ENCODE measurements at places on chromosomes 5 and 9.

- no peak for ATAC-seq
Observed at GRCh38 chr9:37474438-37474837, 9.2 kb upstream of the ZBTB5 start.

DNA sequence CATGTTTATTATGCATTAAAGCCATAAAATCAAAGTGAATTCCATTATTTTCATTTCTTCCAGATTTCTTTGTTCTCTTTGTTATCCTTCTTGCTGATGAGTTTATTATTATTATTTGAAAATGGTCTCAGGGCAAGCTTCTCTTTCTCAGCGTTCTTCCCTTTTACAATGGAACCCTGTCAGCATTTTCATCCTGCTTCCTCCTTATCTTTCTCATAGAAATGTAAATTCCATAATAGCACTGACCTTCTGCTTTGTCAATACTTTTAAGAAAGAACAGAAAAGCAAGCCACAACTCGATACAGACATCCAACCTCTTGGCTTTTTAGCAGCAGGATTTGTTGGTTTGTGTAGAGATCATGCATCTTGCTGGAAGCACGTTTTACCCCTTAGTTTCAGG, 114.0 kb upstream of the BASP1 start:
- ATAC-seq: no peak

DNA sequence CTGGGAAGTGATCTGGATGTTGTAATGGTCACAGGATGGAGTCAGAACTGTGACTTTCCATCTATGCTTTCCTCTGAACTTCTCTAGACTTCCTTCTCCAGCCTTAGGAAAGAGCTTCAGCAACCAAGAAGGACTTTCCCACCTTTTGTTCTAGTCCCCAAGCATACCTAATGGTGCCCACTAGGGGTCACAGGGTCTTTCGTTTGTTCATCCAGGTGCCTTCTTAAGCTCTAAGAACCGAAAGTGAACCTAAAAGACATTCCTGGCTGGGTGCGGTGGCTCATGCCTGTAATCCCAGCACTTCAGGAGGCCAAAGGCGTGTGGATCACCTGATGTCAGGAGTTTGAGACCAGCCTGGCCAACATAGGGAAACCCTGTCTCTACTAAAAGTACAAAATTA, 1.8 kb upstream of the WNT8A start:
- no peak for ATAC-seq

- ATAC-seq: no peak
Observed at GRCh38 chr9:91138760-91139159, 223.0 kb downstream of the AUH start.

DNA sequence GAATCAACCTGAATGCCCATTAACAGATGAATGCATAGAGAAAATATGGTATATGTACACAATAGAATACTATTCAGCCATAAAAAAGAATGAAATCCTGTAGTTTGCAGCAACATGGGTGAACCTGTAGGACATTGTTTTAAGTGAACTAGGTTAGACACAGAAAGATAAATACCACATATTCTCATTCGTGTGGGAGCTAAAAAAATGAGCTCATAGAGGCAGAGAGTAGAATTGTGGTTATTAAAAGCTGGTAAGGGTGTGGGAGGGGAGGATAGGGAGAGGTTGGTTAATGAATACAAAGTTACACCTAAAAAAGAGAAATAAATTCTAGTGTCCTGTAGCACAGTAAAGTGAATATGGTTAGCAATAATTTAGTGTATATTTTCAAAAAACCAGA, 23.5 kb downstream of the PTTG1 start:
- no peak for ATAC-seq

DNA sequence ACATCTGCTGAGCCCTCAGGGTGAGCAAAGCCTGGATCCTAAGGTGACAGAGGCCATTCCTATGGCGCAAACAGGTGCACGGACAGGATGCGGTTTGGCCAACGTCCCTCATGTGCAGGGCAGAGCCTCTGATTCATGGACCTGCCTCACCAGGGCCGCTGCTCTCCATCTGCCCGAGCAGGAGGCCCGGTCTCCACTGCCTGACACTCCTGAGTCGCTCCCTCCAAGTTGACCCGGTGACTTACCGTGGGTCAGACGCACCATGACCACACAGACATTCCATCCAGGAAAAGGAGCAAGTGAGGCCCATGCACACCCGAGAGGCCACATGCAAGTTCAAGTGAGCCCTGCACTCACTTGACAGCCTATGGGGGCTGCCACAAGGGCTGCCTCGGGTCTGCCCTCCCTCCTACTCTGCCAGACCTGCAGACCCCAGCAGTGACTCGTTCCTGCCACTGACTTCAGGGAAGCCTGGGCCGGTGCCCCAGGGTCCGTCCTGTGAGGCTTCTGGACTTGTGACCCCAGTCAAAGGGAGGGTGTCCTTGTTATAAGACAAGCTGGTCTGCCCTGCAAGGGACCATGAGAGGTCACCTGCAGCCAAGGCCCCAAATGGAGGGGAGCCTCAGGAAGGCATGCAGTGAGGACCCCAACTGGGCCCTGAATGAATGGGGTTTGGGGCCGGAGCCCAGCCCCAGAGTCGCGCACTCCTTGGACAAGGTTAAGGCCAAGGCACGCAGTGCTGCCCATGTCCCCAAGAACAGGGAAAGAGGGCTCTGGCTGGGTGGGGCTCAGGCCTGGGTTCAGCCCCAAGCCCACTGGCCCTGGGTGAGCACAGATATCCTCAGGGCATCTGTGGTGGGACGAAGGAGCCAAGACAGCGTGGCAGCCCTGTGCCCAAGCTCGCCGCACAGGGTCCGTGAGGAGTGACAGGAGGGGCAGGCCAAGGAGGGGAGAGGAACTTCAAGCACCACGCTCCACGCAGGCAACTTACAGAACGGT, 10.1 kb downstream of the BRD3OS start:
- ATAC-seq: no peak

DNA sequence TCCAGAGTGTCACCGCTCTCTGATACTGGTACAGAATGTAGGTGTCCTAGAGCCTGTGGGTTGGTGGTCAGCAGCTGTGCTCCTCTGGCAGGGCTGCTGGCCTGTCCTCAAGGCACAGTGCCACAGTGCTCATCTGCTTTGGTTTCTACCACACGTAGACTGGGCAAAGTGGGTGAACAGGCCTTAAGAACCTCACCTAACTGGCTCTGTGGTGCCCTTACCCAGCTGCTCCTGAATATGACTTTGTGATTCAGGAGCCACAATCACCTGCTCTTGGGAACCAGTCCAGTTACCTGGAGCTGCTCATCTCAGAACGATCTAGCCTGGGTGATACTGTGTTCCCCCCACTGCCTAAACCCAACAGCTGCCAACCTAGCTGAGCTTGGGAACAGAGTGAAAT, 6.4 kb downstream of the NOP16 start:
- no peak for ATAC-seq

DNA sequence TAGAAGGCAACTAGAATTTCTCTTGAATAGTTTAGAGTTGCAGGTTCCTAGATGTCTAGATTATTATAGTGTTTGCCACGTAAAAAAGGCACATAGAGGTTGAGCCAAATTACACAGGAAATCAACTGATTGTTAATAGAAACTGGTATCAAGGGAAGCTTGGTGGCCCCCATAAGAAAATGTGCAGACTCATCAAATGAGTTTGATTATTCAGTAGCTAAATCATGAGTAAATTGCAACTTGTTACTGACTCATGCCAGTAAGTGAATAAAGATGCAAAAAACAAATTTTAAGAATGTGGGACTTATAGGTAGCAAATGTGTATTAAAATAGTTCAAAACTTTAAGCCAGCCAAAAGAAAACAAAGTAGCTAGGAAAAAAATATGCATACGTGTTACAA, 1078.9 kb upstream of the CDH9 start:
- no peak for ATAC-seq

GRCh38 chr9:36924071-36924470, 110.0 kb downstream of the PAX5 start:
- peak; percentile 58 for ATAC-seq

DNA sequence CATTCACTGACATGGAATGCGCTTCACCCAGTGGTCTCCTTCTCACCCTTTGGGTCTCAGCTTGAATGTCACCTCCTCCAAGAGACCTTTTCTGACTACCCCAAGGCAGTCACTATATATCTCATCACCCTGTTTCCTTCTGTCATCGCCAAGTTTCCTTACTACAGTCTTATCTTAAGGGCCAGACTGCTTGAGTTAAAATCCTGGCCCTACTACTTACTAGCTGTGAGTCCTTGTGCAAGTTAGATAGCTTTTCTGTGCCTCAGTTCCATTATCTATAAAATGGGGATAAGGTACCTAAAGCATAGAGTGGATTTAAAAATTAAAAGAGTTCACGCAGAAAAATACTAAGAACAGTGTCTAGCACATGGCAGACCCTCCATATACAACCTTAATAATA, 132.4 kb downstream of the GABBR2 start:
- no peak for ATAC-seq

GRCh38 chr5:170308686-170309085, 11.1 kb upstream of the LCP2 start:
- no peak for ATAC-seq

DNA sequence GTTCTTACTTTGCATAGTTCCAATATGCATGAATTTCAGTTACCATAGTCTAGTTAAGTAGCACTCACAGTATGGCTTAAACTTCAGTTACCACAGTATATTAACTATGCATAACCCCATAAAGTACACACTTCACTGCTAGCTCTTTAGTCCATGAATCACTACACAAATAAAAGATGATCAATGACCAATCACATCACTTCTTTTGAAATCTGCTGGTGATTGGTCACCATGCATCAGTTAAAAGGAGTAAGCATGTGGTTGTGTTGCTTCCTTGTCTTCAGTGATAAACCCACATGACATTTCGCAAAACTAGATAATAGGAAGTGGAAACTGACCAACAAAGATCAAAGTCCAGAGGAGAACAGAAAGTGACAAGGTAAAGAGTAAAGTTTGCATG, 79.0 kb downstream of the TAF11L14 start:
- ATAC-seq: no peak

All from stimulated activated memory B cell treated with anti-CD40 and anti-IgM and Interleukin-4, amounts not matched to agents 10 μg/mL and 1 μg/mL and 100 μg/mL, for 72 hours (primary cell).